Omental fat pad (tissue), 4 donors: ENCODE measurements at places on chromosomes 6 and 20. TPM values are rescaled to one million over a fixed set of nuclear protein-coding genes. Genes with fewer than 3 reads are reported as not detected.

DNA sequence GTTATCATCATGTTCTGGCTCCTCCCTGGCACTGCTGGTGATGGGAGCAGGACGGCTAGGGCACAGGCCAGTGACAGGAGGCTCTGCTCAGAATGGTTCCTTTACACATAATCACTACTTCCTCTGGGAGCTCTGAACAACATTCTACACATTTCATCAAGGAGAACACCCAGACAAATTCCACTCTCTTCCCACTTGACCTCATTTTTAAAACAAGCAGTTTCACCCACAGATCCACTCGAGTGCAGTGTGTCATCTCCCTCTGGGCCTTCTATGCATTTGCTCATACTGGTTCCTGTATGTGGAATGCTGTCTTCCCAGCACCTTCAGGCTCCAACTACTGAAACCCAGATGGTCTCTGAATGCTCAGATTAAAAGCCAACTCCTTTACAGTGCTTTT lies 84.8 kb downstream of the ELOVL5 start:
- no peak for DNase-seq

GRCh38 chr20:8639112-8639778 lies 429.6 kb upstream of the PLCB4 start:
- no peak for DNase-seq

DNA sequence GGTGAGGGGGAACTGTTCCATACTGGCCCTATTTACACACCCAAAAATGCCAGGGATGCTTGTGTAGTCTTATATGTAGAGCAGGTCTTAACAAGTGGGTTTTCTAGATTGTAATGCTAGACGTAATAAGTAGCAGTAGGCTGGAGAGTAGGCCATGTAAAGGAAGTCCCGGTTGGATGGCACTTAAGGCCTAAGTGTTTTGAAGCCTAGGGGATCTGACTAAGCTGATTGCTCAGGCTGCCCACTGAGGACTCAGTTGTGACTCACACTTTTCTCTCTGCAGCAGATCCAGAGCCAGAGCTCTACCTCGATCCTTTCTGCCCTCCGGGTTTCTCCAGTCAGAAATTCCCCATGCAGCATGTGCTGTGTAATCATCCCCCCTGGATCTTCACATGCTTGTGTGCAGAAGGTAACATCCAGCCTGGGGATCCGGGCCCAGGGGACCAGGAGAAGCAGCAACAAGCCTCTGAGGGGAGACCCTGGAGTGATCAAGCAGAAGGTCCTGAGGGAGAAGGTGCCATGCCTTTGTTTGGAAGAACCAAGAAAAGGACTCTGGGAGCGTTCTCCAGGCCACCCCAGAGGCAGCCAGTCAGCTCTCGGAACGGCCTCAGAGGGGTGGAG lies 26.6 kb downstream of the ZNF133 start:
- DNase-seq: no peak

Gene CHRNA4
- total RNA-seq: not detected
